ENCODE measurements at places on chromosomes 7 and 10. TPM values are rescaled to one million over a fixed set of nuclear protein-coding genes. Genes with fewer than 3 reads are reported as not detected.
A peak's percentile ranks its signal among the peaks of the same experiment; 100 is the strongest.

GRCh38 chr10:88507404-88507803 lies 75.7 kb downstream of the RNLS start:
- H3K27ac ChIP-seq, result no peak overlapping the region
- no peak overlapping the region for H3K4me3 ChIP-seq
- no peaks in the 10 kb centered on the region for H3K27me3 ChIP-seq
- no peaks in the 10 kb centered on the region for H3K36me3 ChIP-seq
- no peaks in the 10 kb centered on the region for H3K4me1 ChIP-seq

- H3K36me3 ChIP-seq, result no peaks in the 10 kb centered on the region
- H3K4me3 ChIP-seq, result no peak overlapping the region
- H3K4me1 ChIP-seq, result no peaks in the 10 kb centered on the region
- no peak overlapping the region for H3K27ac ChIP-seq
- DNase-seq, result no peak
Measured at GRCh38 chr7:88102675-88103074, 117.2 kb downstream of the SRI start.

DNA sequence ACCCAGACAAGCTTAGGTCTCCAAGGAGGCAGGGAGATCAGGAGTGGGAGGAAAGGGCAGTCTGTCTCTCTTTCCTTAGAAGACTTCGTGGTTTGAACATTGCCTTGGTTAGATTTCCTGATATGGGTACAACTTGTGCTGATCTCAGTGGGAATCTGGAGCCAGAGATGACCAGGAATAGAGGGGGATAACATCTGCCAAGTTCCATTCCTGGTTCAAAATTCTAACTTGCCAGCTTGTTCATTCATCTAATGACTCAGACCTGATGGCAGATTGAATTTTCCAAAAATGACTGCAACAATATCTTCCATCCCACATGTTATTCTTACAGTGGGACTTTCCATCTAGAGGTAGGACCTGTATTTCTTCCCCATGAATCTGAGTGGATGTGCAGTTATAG lies 394.3 kb upstream of the PODXL start:
- DNase-seq, result no peak
- no peaks in the 10 kb centered on the region for H3K36me3 ChIP-seq
- H3K4me3 ChIP-seq, result no peak overlapping the region
- H3K4me1 ChIP-seq, result peaks cover 7% of the 10 kb centered on the region
- no peak overlapping the region for H3K27ac ChIP-seq

DNA sequence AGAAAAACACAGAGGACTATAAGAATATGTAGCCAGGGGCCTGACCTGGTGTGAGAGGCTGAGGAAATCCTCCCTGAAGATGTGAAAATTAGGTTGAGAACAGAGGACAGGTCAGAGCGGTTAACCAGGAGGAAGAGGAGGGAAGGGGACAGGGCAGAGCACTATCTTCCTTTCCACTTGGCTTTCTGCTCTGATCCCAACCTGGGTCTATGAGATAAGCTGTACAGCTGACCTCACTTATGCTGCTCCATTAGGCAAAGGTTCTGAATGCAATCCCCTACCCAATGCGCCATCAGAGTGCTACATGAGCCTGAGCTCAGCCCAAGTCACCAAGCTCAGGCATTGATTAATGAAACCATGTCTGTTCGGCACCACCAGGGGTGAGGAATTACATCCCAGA lies 10.5 kb downstream of the LIPA start:
- H3K36me3 ChIP-seq, result no peaks in the 10 kb centered on the region
- H3K27me3 ChIP-seq, result no peaks in the 10 kb centered on the region
- H3K4me3 ChIP-seq, result no peak overlapping the region

DNA sequence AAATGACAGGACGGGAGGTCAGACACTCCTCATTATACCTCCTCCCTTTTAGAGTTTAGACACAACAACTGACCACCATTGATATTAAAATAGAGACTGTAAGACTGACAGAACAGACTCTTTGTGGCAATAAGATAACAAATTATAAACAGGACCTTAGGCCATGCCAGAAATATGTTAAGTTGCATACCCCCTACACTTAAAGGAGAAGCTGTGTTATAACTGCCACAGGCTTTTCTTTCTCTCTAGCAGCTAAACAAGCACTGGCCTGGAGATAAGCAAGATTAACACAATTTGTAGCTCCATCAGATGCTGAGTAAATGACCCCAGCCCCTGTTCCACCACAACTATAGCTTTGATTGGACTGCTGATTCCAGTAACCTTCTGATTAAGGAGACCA lies 10.5 kb upstream of the UNC5B start:
- no peaks in the 10 kb centered on the region for H3K4me1 ChIP-seq
- no peak for DNase-seq
- no peak overlapping the region for H3K4me3 ChIP-seq
- no peak overlapping the region for H3K27ac ChIP-seq
- no peaks in the 10 kb centered on the region for H3K36me3 ChIP-seq

DNA sequence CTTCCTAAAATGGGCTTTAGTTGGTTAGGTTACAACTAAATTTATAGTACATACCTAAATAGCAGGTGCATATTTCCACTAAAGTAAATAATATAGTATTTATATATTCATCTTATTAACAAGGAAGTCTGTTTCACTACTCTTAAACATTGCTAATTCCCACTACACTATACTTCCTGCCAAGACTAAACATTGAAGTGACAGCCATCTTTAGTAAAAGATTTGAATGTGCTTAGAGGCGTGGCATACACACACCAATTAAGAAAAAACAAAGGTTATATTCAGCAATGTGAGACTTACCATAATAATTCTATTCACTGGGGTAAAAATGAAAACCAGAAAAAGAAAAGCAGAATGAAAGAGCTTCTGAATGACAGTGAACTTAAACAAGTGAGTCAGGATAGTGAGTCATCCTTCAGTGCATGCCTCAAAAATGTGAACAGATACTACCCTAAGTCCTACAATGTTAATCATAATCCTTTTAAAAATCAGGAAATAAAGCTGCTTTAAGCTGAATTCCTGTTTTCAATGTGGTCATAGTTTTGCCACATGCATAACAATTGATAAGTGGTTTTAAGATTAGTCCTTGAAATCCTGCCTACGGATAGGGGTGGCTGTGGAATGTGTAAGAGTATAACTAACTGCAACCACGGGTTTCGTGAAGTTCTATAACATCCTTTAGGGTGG lies 59.4 kb downstream of the USP6NL start:
- H3K4me1 ChIP-seq, result peaks cover 14% of the 10 kb centered on the region
- DNase-seq, result no peak
- H3K4me3 ChIP-seq, result no peak overlapping the region
- H3K36me3 ChIP-seq, result no peaks in the 10 kb centered on the region

DNA sequence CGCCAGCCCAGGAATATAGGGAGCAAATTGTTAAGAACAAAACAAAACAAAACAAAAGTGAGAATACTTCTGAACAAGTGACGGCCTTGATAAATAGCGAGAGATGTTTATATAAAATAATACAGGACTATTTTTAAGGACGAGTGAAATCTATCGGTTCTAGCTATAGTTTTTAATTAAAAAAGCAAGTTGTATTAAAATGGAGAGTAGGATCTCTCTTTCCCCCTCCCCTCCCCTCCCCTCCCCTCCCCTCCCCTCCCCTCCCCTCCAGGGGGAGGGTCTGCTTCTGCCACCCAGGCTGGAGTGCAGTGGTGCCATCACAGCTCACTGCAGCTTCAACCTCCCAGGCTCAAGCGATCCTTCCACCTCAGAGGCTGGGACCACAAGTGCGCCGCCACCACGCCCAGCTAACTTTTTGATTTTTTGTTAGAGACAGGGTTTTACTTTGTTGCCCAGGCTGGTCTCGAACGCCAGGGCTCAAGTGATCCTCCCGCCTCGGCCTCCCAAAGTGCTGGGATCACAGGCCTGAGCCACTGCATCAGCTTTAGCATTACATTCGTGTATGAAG lies 440 bp upstream of the TCAF1 start:
- H3K4me1 ChIP-seq, result peaks cover 23% of the 10 kb centered on the region
- peak overlapping the region; percentile 83 for H3K4me3 ChIP-seq
- no peak for DNase-seq

Gene SPDYE6
- not detected for total RNA-seq

DNA sequence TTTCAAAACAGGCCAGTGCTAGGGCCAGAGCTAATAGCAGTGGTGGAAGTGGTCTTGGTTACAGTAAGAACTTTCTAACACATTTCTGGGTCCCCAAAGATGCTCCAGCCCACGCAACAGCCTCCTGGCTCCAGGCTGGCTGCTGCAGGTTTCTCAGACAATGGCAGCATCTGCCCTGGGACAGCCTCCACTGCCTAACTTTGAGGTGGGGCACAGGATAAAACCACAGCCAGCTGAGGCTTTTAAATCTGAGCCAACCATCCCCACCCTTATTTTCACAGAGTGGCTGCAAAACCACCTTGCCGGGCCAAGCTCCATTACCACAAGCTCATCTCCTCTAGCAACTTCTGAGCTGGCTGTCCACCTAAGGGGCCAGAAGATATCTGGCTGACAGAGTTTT lies 84.8 kb downstream of the FAM53B start:
- H3K4me3 ChIP-seq, result no peak overlapping the region
- no peak overlapping the region for H3K27ac ChIP-seq
- H3K27me3 ChIP-seq, result no peaks in the 10 kb centered on the region

DNA sequence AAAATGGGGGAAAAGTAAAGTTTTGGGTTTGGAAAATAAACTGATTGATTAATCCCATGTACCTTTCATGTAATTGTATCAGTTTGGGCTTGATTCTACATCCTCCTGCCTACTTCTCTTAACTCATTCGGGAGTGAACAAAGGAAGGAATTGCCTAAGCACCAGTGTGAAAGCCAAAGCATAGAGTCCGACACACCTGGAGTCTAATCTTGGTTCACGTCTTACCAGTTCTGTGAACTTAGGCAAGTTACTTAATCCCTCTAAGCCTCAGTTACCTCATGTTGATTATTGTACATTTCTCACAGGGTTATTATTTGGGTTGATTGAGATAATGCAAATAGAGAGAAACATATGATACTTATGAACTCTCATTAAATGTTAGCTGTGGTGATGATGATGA lies 41.1 kb upstream of the PRPS1L1 start:
- H3K4me1 ChIP-seq, result no peaks in the 10 kb centered on the region
- no peaks in the 10 kb centered on the region for H3K36me3 ChIP-seq
- no peaks in the 10 kb centered on the region for H3K27me3 ChIP-seq
- no peak for DNase-seq
- H3K27ac ChIP-seq, result no peak overlapping the region
- H3K4me3 ChIP-seq, result no peak overlapping the region

Gene FRAT1
- total RNA-seq, result 4.4 TPM

Gene SORCS3
- total RNA-seq, result 0.25 TPM

Gene LRRD1
- 0.49 TPM for total RNA-seq

DNA sequence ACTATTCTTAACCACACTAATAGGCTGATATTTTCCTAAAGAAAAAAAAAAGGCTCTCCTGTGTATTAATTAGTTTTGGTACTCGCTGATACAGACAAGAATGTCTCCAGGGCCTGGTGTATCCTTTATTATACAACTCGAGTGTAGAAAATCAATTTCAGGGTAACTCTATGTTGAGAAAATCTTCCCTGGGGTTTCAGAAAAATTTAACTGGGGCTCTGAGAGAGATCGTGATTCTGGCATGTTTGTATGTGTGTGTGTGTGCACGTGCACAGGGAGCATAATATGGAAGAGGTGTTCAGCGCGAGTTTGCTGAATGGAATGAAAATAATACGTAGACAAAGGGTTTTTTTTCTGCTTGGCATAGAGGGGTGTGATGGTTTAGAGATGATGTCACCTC lies 496.8 kb downstream of the GPAM start:
- no peaks in the 10 kb centered on the region for H3K27me3 ChIP-seq
- H3K4me1 ChIP-seq, result no peaks in the 10 kb centered on the region
- H3K27ac ChIP-seq, result no peak overlapping the region
- no peaks in the 10 kb centered on the region for H3K36me3 ChIP-seq
- no peak overlapping the region for H3K4me3 ChIP-seq

Gene ALOX5
- 22.8 TPM for total RNA-seq

Gene TMEM196
- total RNA-seq, result not detected

GRCh38 chr7:91473619-91474018 lies 209.4 kb downstream of the FZD1 start:
- no peak overlapping the region for H3K27ac ChIP-seq
- H3K4me1 ChIP-seq, result no peaks in the 10 kb centered on the region
- H3K27me3 ChIP-seq, result no peaks in the 10 kb centered on the region
- no peaks in the 10 kb centered on the region for H3K36me3 ChIP-seq
- H3K4me3 ChIP-seq, result no peak overlapping the region

Gene ADRA2A
- total RNA-seq, result 14.2 TPM

Gene TCTN3
- total RNA-seq, result 15.2 TPM

DNA sequence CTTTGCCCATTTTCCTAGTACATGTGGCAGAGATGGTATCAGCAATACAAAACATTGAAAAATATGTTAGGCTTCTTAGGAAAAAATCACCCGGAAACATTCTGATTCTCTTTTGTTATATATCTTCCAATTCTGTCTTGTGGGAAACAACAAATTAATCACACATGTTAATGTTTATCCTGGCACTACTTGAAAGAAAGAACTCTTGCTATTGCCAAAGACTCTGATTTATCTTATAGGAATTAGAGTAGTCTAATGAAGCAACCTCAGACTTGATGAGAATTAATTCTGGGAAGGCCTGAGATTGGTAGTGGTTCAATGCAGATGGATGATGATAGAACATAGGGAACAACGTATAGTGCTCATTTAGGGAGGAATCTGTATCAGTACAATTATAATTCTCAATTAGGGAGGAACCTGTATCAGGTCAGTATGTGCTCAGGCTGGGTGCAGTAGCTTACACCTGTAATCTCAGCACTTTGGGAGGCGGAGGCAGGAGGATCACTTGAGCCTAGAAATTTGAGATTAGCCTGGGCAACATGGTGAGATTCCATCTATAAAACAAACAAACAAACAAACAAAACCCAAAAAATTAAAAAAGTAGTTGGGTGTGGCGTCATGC lies 50.7 kb downstream of the TAS2R16 start:
- no peaks in the 10 kb centered on the region for H3K36me3 ChIP-seq
- H3K27ac ChIP-seq, result no peak overlapping the region
- H3K4me1 ChIP-seq, result no peaks in the 10 kb centered on the region
- H3K27me3 ChIP-seq, result no peaks in the 10 kb centered on the region
- no peak for DNase-seq
- no peak overlapping the region for H3K4me3 ChIP-seq

DNA sequence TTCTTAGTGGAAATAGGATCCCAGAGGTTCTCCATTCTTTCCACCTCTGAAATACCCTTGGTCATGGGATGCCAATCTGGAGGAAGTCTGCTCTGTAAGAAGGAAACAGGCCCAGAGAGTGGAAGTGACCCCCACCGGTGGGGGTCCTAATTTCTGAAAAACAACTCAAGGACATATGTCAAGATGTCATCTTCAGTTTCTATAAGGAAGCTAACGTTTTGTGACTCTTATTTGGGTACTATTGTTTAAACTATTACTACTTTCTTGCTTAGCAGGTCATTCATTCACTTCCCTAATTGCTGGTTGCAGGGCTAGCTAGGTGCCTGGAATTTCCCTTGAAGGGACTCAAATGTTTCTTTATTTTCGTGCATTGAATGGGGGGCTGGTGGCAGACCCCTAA lies 1.9 kb upstream of the ZNF775 start:
- no peak for DNase-seq
- H3K4me3 ChIP-seq, result no peak overlapping the region
- H3K27me3 ChIP-seq, result no peaks in the 10 kb centered on the region

- H3K27me3 ChIP-seq, result no peaks in the 10 kb centered on the region
- no peak overlapping the region for H3K27ac ChIP-seq
- H3K4me3 ChIP-seq, result no peak overlapping the region
- H3K36me3 ChIP-seq, result no peaks in the 10 kb centered on the region
- no peak for DNase-seq
Measured at GRCh38 chr10:46308666-46309450, 22.1 kb downstream of the ANTXRL start.

GRCh38 chr10:119460369-119461195 lies 81.9 kb downstream of the RGS10 start:
- no peaks in the 10 kb centered on the region for H3K36me3 ChIP-seq
- no peak overlapping the region for H3K4me3 ChIP-seq
- no peak overlapping the region for H3K27ac ChIP-seq
- no peak for DNase-seq

Gene CRHR2
- total RNA-seq, result not detected

Data from vagina (tissue), 2 donors.